NCI-H774 (cell line): ENCODE measurements at places on chromosomes 4 and X.

DNA sequence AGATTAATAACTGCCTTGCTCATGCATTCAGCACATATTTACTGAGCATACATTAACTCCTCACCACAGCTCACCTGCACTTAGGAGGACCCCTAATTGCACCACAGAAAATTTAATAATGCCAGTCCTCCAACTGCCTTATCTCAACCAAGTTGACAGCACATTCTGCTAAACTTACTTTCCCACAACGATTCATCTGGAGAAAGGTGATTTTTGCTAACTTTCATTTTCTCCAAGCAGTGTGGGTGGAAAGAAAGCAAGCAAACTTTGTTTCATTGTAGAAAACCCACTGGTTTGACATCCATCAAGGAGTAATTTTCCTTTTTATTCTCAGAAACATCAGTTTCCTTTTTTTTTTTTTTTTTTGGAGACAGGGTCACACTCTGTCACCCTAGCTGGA lies 49.1 kb downstream of the RASGEF1B start:
- DNase-seq: no peak

DNA sequence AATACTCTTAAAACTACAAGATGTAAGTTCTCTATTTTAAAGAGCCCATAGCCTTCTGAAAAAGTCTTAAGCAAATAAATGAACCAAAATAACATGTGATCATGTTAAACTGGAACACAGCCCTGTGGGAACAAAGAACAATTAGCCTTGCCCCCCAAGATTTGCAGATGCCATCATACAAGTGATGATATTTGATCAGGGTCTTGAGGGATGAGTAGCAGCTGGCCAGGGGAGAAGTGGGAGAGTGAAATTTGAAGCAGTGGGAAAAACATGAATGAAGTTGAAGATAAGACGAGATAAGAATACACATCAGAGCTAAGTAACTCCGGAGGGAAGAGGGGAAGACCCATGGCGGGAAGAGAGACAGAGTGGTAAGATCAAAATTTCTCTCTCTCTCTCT lies 450.1 kb upstream of the FTHL17 start:
- no peak for DNase-seq

DNA sequence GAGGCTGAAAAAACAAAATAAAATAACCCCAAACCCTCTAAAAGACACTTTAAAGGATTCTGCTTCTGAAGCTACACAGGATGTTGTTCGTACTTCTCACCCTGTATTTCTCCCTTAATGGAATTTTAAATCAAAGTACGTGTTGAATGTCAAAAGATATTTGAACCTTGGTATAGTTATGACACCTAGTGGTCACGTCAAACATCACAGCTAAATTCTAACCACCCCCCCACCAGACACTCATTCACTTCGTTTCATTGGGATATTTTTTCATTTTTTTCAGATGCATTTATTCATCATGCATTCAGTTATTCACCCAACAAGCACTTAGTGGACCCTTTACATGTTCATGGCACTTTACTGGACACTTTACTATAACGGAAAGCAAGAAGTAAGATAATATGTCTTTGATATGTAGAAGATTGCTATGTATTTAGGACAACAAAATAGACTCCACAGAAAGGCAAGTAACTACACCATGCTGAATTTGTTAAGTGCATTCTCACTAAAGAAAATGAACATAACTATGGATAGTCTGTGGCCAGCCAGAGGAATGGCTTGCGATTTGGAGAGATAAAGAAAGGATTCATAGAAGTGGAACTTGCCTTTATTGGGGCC lies 62.5 kb upstream of the GPR174 start:
- DNase-seq: peak; percentile 9

- DNase-seq: no peak
These were observed 14.5 kb downstream of the DOCK11 start for GRCh38 chrX:118510111-118510510.

DNA sequence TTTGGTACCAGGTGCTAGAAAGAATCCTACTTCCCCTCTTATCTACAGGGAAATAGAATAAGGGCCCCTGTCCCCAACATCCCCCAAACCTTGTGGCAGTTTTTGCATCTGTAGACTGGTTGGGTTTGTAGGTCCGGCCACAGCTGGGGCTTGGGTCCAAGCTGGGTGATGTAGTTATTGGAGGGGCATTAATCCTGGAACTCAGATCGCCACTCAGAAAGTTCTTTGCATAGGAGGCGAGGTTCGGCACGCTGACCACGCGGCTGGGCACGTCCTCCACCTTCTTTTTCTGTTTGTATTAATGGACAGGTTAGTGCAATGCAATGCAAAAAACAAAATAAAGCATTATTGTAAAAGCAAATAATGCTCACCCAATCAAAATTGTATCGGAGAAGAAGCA lies 19.2 kb downstream of the MED28 start:
- DNase-seq: no peak

DNA sequence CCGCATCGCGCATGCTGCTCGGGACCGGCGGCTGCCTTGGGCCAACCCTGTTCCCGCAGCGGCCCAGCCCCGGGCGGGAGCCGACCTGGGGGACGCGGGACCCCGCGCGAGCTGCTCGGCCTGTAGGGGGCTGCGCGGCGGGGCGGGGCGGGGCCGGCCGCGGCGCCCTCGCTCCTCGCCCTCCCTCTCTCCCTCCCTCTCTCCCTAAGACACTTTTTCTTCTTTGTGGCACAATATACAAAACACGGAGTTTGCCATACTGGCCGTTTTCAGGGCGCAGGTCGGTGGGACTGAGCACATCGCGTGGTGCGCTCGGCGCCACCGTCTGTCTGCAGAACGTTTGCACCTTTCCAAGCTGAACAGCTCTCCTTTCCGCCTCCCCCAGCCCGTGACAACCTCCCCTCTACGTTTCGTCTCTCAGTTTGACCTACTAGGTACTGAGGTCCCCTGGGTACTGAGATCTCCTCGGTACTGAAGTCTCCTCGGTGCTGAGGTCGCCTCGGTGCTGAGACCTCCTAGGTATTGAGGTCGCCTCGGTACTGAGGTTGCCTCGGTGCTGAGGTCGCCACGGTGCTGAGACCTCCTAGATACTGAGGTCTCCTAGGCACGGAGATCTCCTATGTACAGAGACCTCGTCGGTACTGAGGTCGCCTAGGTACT lies 261.1 kb upstream of the PLCXD1 start:
- DNase-seq: no peak

GRCh38 chr4:53914313-53915016 lies 149.9 kb downstream of the CHIC2 start:
- DNase-seq: no peak

- peak; percentile 31 for DNase-seq
These were observed 407.4 kb upstream of the AADAT start for GRCh38 chr4:170497112-170497511.

DNA sequence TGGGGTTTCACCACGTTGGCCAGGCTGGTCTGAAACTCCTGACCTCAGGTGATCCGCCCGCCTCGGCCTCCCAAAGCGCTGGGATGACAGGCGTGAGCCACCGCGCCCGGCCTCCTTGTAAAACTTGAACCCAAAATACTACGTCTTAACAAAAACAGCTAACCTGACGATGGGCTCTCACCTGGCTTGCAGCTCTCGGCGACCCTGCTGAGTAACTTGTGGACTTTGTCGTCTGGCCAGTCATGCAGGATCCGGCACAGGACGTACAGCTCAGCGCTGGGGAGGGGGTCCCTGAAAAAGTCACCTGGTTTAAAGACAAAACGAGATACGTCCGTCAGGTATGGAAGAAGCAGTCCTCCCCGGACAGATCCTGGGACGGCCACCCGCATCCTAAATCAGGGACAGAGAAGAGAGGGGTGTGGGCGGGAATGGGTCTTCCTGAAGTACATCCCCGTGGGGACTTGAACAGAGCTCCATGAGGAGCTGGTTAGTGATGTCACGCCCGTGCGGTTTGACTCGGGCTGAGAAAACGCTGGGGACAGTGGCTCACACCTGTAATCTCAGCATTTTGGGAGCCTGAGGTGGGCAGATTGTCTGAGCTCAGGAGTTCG lies 20.7 kb upstream of the SLC25A6 start:
- DNase-seq: no peak

DNA sequence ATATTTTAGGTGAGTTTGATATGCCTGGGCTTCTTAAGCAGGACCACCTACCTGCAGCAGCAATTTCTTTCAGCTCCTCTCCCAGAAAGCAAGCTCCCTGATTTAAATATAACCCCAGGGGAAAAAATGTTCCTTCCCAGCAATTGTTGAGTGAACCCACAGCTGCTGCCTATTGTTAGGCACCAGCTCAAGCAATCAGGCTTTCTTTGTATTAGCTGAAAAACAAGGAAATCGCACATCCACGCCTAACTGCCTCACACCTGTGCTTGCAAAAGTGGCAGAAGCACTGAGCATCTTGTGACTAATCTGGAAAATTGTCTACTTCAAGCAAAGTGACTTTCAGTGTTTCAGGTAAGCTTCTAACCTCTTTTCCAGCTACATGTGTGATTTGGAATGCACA lies 432.2 kb downstream of the SMARCA1 start:
- DNase-seq: peak; percentile 32

- DNase-seq: no peak
These were observed 84.4 kb upstream of the ARMCX2 start for GRCh38 chrX:101744085-101744484.

- no peak for DNase-seq
These were observed 325.5 kb downstream of the BCOR start for GRCh38 chrX:39772057-39772832.

- DNase-seq: no peak
These were observed 93.9 kb downstream of the FAM53A start for GRCh38 chr4:1590244-1590643.

GRCh38 chrX:119729408-119730201 lies 28.8 kb upstream of the SOWAHD start:
- DNase-seq: peak; percentile 14

GRCh38 chr4:149584722-149585121 lies 230.9 kb downstream of the IQCM start:
- no peak for DNase-seq

GRCh38 chr4:116101321-116101720 lies 984.1 kb downstream of the TRAM1L1 start:
- DNase-seq: no peak

DNA sequence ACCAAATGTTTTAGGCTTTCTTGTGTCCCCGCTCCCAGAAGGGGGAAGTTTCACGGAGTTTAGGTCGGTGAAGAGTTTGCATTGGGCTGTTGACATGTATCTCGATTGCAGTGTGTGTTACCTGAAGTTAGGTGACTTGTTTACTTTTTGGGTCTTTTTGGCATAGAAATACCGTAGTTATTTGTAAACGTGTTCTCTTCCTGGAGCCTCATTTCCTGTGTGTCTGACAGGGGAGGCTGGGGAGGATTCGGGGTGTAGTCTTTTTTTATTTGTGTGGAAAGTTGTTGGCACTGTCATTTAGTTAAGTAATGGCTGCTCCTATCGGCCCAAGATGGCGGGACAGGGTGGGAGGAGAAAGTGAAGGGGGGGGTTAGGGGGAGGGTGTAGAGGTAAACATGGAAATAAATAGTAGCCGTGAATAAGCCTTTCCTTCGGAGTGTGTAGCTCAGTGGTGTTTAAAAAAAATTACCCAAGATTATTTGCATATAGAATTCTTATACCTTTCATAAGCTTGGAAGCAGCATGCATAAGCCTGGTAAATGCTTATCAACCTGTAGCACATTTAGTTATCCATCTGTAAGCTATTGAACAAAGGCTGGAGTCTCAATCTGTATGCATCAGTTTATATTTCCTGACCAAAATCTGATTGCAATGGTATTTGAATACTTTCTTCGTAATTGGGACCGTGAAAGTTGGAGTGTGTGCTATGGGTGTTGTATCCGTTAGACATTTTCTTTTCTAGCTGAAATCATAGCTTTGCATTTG lies 1.6 kb downstream of the KDM6A start:
- DNase-seq: peak; percentile 5

GRCh38 chrX:75067931-75068330 lies 88.2 kb downstream of the ABCB7 start:
- no peak for DNase-seq

DNA sequence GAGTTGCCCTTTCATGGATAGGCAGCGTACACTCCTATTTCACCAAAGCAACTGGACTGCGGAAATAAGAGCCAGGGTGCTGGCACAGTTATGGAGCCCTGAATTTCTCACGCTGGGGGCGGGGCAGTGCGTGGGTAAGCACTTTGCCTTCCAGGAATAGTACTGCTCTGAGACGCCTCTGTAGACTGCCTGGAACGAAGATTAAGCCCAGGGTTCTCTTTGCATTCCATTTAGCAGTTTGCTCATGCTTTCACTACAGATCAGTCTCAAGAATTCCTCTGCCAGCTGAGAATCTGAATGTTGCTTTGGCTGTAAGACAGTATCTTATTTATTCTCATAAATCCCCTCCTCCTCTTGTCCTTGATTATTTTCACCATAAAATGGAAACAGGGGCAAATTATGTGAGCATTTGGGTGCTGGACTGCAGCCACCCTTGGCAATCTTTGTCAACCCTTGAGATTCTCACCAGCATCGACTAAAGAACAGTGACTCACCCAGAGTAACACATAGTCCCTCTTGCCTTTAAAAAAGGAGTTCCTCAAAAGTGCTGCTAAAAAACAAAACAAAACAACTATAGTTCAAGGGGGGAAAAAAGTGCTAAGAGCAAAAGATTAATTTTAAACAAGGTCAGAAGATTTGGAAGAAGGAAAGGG lies 88.9 kb upstream of the CITED1 start:
- DNase-seq: no peak

DNA sequence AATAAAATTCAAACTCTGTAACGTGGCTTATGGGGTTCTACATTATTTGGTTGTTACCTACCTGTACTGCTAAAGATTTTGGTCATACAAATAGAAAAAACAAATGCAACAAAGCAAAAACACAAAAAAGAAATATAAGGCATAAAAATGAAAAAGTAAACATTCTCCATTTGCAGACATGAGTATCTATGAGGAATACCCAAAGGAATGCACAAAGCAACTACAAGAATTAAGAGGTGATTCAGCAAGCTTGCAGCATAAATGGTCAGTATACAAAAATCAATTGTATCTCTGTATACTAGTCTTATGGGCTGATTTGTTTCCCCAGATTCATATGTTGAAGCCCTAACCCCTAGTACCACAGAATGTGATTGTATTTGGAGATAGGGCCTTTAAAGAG lies 3.6 kb upstream of the PDE5A start:
- DNase-seq: no peak

DNA sequence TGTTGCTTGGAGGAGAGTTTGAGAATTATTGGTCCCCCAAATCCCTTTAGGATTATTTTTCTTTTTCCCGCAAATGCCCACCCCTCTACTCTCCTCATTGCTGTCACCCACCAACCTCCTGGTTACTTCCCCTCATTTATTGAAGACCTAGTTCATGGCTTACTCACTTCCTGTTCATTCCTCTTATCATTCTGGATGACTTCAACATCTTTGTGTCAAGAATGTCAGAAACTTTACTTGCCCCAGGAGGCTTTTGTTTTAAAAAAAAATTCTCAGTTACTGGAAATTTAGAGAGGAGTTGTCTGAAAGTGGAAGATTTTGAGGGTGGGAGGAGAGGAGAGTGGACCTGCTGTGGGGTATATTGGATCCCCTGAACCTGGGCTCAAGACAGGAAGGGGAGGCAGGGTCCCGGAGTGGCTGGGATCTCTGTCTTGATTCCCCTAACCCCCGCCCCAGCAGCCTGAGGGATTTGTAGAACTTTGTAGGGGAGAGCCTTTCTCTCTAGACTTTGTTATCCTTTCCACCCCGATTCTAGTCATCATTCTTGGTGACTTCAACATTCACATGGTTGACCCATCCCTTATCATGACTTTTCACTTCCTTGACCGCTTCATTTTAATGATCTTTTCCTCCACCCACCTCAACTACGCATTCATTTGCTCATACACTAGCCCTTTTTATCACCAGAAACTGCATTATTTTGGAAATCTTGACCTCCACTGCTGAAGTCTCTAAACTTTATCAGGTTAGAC lies 69.9 kb upstream of the ESX1 start:
- no peak for DNase-seq

- no peak for DNase-seq
These were observed 180.4 kb downstream of the AFAP1 start for GRCh38 chr4:7759216-7759615.
